ENCODE measurements at places on chromosomes 2 and 18. TPM values are rescaled to one million over a fixed set of nuclear protein-coding genes. Genes with fewer than 3 reads are reported as not detected.

DNA sequence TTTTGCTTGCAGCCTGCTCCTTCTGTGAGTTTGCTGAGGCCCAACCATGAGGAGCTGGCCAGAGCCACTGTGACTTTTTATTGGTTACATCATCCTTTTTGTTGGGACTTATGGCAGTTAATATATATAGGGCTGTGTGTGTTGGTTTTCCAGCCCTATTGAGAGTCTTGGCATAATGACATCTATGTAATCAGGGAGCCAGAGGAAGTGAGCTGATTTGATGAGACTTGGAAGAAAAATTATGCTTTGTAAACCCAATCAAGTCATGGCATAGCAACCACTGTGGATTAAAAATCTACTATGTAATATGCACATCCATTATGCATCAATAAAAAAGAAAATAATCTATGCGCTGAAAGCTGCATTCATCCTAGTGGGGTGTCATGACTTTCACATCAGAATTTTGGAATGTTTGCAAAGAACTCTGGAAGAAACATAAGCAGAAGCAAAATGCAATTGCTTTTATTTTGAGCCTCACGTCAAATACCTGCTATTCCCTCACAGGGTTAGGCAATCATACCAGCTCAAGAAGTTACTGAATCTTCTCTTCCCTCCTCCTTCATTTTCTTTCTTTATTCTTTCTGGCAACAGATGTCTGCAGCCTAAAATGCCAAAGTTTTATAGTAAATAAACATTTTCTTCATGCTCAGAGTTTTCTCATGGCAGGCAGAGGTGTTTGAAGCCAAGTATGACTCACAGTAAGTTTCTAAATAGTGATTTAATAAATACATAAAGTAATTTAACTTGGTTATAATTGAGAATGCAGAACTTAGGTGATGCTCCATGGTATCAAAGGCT is 308.5 kb downstream of the KCNS3 start:
- no peak for DNase-seq

- no peak for DNase-seq
These were observed 58.2 kb downstream of the KDM3A start for GRCh38 chr2:86499326-86499725.

Gene GALNT3
- 3.0 TPM for total RNA-seq

DNA sequence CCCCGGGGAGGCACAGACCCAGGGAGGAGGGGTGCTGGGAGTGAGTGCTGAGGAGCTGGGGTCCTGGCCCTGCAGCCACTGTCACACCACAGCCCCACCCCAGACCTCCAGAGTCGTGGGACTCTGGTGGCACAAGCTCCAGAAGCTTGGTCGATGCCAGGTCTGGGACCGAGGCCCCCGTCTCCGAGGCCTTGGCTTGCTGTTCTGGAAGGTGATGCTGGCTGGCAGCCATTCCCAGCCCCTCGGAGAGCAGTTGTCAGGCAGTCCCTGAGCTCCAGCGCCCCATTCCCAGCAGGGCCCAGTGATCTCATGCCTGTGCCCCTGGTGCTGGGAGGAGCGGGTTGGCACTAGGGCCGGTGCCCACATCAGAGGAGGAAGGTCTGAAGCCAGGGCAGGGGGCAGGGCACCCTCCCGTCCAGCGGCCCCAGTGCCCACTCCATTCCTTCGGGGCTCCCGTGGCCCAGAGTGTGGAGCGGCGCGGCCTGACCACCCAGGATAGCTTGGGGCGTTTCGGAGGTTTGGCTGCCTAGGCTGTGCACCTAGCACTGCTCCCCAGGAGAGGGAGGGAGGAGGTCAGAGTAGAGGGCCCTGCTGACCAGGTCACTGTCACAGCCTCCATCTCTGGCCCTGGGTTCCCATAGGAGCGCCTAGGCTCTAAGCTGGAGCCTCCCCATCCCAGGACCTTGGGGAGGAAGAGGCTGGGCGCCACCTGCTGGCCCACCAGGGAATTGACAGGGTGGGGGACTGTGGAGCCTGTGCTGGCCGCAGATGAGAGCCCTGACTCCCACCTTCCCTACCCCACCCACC is 16.8 kb upstream of the ALPI start:
- DNase-seq, result peak; percentile 45

Gene GALNT14
- 0.62 TPM for total RNA-seq

- DNase-seq, result no peak
These were observed 22.1 kb downstream of the B3GNT2 start for GRCh38 chr2:62217970-62218369.

GRCh38 chr2:29528891-29529520 is 392.4 kb downstream of the ALK start:
- DNase-seq, result no peak

DNA sequence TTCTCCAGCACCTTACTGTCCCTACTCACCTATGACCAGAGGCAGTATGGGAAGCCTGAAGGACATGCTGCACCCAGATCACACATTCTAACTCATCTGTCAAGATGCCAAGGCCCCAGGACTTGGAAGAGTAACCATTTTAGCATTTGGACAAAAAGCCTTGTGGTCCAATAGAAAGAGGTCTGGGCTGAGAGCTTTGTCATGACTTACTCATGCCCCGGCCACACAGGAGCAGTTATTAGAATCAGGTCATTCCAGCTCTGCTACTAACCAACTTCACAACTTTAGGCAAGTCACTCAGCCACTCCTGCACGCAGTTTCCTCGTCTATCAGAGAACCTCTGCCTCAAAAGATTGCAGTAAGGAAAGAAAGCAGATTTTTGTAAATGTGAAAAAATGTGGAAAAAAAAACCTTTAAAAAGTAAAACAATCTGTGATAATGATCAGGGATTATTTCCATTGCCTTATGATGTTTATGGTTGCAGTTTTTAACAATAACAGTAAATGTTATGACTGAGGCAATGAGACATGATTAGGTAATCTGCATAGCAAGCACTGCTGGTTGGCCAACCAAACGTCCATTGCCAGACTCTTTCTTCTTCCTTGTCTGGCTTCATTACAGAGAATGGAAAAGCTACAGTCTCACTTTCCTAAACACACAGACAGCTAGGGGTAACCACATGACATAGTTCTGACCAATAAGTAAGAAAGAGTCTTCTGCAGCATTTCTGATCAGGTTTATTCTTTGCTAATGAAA is 255.4 kb upstream of the CHAC2 start:
- no peak for DNase-seq

DNA sequence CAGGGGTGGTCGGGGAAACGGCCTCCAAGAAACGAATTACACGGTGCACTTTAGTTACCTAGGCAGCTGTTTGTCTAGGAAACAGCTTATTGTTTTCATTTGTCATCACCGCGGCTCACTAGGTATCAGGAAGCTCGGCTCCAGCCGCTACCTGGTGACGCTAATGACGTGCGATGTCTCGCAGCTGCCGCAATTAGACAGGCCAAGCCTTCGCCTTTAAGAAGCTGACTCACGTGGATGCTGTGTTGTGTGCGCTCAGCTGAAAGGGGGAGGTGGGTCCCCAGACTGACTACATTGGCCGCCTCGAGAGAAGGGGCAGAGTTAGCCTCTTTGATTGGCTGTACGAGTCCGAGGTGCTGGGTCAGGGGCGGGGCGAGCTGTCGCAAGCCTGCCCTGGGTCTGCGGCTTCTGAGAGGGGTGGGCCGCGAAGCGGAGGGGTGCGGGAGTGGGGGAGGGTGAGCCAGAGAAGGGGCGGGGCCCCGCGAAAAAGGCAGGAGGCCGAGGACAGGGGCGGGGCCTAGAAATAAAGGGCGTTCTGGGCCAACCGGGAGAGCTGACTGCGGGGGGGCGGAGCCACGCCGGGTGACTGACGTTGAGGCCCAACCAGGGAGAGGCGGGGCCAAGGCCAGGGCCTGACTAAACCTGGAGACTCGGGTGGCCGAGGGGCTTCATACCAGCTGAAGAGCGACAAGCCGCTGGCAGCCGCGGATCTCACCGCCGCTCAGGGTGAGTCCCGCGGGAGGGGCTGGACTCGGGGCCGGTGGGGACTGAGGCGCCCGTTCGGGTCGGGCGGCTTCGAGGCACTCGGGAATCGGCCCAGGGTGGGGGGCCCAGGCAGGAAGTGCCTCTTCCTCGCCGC is at the start of gene YPEL5:
YPEL5 (plus strand) TSS at position 671 of the 859 bp plus-strand sequence. CDS start 9,645 bp downstream, outside the sequence.
- peak; percentile 99 for DNase-seq

DNA sequence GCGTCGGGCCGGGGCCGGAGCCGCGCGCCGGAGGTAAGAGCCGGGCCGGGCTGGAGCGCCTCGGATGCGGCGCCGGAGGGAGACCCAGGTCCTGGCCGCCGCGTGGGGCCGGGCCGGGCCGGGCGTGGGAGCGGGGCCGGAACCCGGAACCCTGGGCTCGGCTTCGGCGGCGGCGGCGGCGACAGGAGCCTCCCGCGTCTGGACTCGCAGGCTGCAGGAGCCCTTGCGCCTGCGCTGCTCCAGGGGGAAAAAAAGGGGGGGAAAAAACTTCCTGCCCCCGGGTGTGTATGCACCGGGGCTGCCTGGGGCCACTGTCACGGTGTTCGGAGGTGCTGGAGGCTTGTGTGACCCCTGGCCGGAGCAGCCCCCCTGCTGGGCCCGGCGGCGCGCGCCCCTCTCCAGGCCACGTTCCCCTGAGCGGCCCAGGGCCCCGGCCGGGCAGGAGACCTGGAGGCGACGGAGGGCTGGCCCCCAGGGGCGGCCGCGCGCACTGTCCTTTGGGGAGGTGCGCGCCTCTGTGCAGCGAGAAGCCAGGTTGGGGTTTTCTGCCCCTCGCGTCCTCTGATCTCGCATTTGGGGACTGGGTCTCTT is 864 bp downstream of the KLHL29 start:
- no peak for DNase-seq

GRCh38 chr18:47545613-47546012 is 294.2 kb upstream of the SKOR2 start:
- DNase-seq, result no peak

Gene ACVR1C
- 0.61 TPM for total RNA-seq

Gene STON1
- 1.4 TPM for total RNA-seq

GRCh38 chr2:60353406-60353800 is 200.1 kb downstream of the BCL11A start:
- DNase-seq, result no peak

GRCh38 chr2:73859721-73860586 is 31.2 kb downstream of the STAMBP start:
- DNase-seq, result no peak

DNA sequence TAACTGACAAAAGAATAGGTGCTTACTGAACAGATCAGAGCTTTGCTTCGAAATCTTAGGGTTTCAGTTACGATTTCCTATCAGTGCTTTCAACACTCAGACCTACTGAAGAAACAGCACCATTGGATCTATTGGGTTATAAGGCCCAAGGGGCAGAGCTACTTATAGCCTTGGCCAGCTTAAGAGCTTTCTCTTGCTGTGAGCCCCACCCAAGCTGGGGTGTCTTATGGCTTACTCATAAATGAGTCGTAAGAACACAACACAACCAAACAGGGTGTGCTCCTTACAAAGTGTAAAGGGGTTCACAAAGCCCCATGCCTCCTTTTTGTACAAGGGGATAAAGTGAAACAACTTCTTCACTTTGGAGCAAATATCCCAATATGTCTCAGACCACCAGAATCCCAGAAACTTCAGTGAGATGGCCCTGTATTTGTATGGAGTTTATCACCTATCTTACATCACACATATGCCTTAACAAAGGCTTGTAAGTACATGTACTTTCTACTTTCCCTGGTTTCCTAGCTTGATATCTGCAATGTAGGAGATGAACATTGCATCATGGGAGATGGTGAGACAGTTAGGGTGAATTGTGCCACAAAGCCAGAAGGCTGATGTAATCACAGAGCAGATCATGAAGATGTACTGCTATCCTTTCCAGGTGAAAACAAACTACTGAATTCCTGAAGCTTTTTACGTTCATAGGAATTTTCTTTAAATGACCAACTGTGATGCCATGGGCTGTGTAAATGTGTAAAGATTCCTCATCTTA is 115.5 kb upstream of the GLI2 start:
- no peak for DNase-seq

Gene CNRIP1
- total RNA-seq, result not detected

Gene IL1F10
- not detected for total RNA-seq

GRCh38 chr2:220847589-220847988 is 724.5 kb downstream of the EPHA4 start:
- no peak for DNase-seq

GRCh38 chr18:8461544-8461943 is 147.7 kb upstream of the RAB12 start:
- DNase-seq, result no peak

DNA sequence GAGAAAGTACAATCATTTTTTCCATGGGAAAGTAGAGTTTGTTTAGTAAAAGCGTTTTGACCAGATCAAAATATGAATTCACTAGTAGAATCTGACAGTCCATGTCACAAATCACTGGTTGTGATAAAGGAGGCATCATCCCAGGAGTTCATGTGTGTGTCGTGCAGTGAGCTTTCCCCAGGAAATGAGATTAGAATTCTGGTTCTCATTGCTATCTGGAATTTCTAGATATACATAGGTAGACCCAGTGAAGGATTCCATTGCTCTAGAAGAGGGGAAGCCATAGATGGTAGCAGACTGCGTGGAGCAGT is 206.6 kb downstream of the NCK2 start:
- DNase-seq, result no peak

- no peak for DNase-seq
These were observed 500.5 kb upstream of the SYT4 start for GRCh38 chr18:43777636-43778304.

GRCh38 chr2:52940101-52940500 is 827.5 kb upstream of the CHAC2 start:
- no peak for DNase-seq

DNA sequence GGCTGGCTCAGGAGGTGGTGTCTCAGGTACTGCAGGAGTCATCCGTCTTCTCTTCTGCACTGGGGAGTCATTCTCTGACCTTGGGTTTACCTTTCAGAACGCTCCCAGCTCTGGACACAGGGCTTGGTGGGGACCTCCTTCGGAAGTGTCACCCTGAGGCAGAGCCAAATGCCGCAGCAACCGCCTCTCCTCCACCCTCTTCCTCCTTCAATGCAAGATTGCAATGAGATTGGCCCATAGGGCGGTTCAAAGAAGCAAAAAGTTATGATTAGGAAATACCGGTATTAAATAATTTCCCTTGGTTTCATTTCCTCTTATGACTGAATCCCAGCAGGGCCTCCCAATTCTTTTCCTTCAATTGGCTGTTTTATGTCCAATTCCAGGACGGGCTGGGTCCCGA is 178.8 kb downstream of the ACKR3 start:
- no peak for DNase-seq

Gene UPP2
- total RNA-seq, result not detected

GRCh38 chr2:208049441-208049840 is 24.1 kb upstream of the PLEKHM3 start:
- no peak for DNase-seq

- no peak for DNase-seq
These were observed 169.4 kb downstream of the DNAH7 start for GRCh38 chr2:195899226-195899625.

Gene PPP1R1C
- total RNA-seq, result not detected
